ENCODE measurements at places on chromosomes 3 and 15. TPM values are rescaled to one million over a fixed set of nuclear protein-coding genes. Genes with fewer than 3 reads are reported as not detected.

GRCh38 chr15:71050461-71050860 lies 64.8 kb upstream of the THSD4 start:
- no peak for DNase-seq

GRCh38 chr3:188861842-188862744 lies 309.7 kb upstream of the TPRG1 start:
- DNase-seq: peak; percentile 4

DNA sequence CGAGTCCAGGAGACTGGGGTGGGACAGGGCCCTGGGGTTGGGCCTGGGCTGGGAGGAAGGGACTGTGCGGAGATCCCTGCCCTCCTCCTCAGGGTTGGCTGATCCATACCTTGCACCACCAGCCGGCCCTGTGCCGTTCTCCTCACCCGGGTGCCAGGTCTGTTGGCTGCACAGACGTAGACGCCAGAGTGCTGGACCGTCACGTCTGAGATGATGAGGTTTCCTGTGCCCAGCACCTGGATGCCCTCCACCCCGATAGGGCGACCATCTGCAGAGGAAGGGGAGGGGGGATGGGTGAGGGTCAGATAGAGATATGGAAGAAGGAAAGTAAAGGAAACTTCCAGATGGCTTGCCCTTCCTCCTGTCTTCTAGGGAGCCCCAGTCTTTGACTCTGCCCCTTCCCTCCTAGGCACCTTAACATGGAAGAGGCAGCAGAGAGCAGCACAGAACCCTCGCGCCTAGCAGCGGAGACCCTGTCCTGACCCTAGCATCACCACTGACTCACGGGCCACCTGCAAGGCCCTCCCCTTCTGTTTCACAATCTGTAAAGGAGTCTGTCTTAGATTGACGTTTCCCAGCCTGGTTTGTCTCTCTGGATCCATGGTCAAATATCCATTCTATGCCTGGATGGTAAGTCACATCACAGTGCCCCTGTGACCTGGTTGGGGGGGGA lies 28.8 kb downstream of the RNU5B-1 start:
- peak; percentile 11 for DNase-seq

DNA sequence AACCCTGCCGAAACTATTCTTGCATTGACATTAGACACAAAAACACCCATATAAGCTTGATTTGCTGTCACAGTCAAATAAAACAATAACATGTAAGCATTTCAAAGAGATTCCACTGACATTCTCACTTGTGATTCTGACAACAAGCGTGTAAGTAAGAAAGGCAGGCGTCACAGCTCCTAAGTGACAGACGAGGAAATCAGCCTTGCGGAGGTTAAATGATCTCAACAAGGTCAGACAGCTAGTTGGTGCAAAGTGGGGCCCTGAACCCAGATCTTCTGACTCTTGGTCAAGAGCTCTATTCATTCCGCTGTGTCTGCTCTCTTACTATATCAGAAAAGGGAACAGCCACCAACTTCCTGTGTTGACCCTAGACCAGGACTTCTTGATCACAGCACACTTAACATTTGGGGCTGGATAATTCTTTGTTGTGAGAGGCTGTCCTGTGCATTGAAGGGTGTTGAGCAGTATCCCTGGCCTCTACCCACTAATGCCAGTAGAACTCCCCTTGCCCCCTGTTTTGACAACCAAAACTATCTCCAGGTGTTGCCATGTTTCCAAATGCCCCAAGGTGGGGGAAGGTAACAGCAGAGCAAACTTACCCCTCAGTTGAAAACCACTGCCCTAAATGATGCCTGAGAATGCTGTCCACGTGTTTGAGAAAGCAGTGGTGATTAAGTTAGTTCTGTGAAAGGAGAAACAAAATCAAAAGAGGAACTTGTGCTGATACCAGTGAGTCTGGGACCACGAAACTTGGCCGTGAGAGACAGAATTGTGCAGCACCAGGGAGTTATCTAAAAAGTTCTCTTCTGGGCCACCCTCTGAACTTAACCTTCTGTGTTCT lies 86.1 kb downstream of the LIPC start:
- no peak for DNase-seq

Gene RHOV
- 1.7 TPM for total RNA-seq

Gene ZNF860
- 11.7 TPM for total RNA-seq

Gene FBXL22
- 0.39 TPM for total RNA-seq

Gene ANKRD34C
- not detected for total RNA-seq
